AG09319 (cell line): ENCODE measurements at places on chromosomes 2 and 18.

GRCh38 chr2:112465382-112465781 lies 16.6 kb upstream of the TTL start:
- DNase-seq = no peak

- DNase-seq = no peak
Measured at GRCh38 chr2:8877894-8878293, 40.5 kb upstream of the KIDINS220 start.

DNA sequence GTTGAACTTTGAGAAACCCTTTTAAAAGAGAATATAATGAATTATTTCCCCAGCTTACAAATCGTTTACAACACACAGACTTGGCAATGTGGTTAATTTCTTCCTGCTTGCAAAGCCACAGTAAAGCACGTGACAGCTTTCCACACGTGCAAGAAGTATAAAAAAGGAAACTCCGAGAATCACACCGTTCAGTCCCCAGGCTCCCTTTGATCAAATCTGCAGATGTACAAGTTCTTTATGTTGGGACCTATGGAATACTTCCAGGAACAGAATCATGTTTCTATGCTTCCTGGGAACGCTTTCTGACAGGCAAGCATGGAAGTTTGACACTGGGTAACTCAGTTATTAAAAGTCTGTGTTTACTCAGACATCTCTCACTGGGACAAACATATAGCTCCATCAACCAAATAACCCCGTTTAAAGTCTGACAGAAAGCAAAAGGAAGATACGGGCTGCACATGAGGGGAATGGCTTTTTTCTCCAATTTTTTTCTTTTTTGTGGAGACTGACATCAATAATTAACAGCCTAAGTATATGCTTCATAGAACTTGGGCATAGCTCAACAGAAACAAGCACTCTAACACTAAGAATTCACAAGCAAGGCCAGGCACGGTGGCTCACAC lies 134.8 kb downstream of the EIPR1 start:
- DNase-seq = no peak

- no peak for DNase-seq
Measured at GRCh38 chr2:30029804-30030203, 108.4 kb upstream of the ALK start.

DNA sequence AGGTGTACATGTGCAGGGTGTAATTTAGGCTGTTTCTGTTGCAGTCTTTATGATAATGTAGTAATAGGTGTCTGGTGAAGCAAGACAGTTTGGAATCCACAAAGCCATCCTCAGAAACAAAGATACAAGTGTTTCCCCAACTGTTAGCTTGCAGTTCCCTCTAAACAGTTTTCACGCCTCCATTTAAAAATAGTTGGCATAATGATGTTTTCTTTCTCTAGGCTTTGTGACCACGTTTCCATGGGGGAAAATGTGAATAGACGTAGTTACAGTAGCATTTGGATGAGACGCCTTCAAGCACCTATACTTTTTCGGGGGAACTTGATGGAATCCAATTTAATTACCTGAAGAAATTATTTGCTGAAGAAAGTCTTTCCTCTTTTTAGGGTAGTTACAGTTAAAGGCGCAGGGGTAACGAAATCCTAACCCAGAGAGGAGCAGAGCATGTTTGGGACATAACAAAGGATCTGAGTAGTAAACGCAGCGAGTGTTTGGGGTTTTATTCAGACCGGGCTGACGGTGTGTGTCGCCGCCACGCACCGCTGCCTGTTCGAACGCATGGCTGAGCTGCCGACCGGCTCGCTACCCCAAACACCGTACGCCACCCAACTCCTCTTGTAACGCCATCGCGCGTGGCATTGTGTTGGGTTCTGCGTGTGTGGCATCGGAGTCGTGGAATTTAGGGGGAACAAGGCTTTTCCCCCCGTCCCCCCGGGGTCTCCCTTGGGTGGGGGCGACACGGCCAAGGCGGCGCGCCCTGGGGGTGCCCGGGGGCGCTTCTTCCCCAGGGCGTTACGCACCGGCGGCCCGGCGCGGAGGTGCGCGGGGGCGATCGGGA lies 681 bp upstream of the NRP2 start:
- no peak for DNase-seq
